ENCODE measurements at places on chromosomes 1 and 21.
A peak's percentile ranks its signal among the peaks of the same experiment; 100 is the strongest.

GRCh38 chr1:8314346-8315280, 3.3 kb upstream of the SLC45A1 start:
- DNase-seq = peak; percentile 79

- DNase-seq = no peak
These were observed 33.2 kb upstream of the FAM163A start for GRCh38 chr1:179709841-179710329.

DNA sequence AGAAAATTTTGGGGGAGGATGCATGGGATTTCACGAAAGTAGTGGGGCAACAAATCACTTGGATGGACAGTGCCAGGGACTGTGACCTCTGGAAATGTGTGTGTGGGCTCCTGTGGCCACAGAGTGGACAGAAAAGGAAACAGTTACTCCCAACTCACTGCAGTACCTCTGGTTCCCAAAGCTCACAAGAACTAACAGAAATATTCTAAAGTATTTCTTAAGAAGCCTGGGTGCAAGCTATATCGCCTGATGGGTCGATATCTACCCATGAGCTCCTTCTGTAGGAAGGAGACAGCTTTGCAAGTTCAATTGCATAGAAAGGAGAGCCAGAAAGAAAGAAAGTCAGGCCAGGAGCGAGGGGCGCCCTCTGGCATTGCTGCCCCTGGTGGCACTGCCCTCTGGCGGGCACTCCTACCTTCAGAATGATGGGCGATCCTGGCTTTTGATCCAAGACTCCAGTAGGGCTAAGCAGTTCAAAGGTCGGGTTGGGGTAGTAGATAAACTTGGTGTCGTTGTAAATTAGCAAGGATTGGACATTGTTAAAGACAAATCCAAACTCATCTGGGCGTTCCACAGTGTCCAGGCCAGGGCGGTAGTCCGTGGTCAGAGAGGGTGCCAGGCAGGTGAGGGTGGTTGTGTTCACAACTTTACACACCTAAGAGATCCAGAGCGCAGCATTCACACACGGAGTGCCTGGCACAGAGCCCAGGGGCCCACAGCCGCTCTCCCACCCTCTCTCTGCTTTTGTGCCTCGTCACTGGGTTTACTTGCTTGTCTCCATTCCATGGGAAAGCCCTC, 134.7 kb upstream of the CD34 start:
- DNase-seq = peak; percentile 13

GRCh38 chr1:47575855-47576757, 138.3 kb downstream of the FOXD2 start:
- peak; percentile 21 for DNase-seq

DNA sequence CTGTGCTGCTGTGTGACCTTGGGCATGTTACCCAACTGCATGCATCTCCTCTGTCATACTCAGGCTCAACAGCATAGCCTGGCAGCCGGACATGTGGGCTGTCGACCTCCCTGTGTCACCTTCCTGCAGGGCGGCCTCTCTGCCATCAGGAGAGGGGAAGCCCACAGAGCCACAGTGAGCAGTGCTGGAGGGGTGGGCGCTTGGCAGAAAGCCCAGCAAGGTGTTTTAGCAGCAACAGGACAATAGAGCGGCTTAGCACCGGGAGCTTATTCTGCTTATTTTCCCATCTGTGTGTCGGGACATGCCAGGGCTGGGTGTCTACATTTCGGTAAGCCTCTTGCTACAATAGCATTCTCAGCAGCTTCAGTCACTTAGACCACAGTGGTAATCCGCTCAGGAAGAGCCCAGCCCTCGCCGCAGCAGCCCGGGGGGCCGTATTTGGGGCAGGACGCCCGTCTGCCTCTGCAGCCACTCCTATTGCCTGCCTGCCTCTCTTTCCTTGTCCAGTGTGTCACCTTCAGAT, 22.8 kb upstream of the CDK18 start:
- no peak for DNase-seq

- DNase-seq = peak; percentile 48
These were observed at the start of gene TMPRSS3 for GRCh38 chr21:42395905-42396651. Gene TMPRSS3 (minus strand): TSS chr21:42396052. CDS start chr21:42395417, 635 bp downstream.

DNA sequence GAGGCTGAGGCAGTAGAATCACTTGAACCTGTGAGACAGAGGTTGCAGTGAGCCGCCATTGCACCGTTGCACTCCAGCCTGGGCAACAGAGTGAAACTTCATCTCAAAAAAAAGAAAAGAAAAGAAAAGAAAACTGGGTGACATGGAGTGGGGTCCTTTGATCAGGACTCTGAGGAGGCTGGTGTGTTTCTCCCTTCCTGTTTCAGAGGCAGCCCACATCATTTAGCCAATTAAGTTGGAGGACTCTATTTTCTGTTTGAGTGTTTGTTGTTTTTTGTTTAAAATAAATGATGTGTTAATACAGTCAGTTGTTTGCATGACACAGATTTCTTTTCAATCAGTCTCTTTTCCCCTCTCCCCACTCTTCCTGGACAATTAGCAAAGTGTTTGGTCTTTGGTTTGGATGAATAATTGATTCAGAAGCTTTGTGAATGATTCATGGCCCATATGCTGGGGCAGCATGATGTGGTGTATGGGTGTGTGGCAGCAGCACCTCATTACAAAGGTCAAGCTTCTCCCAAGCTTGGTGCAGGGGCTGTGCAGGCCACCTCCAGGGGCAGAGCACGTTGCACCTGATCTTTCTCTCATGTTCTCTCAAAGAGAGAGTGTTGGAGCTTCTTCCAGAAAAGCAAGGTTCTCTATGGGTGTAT, 48.8 kb downstream of the CACNA1E start:
- DNase-seq = peak; percentile 14

GRCh38 chr1:166322470-166322869, 155.7 kb upstream of the FAM78B start:
- no peak for DNase-seq

GRCh38 chr1:100438789-100439188, 86.5 kb downstream of the CDC14A start:
- DNase-seq = no peak

- no peak for DNase-seq
These were observed 7.6 kb downstream of the FMN2 start for GRCh38 chr1:240099329-240099728.

- no peak for DNase-seq
These were observed 43.6 kb downstream of the ACP6 start for GRCh38 chr1:147626739-147627138.

GRCh38 chr1:16009030-16009460, 5.0 kb downstream of the SRARP start:
- DNase-seq = peak; percentile 73

DNA sequence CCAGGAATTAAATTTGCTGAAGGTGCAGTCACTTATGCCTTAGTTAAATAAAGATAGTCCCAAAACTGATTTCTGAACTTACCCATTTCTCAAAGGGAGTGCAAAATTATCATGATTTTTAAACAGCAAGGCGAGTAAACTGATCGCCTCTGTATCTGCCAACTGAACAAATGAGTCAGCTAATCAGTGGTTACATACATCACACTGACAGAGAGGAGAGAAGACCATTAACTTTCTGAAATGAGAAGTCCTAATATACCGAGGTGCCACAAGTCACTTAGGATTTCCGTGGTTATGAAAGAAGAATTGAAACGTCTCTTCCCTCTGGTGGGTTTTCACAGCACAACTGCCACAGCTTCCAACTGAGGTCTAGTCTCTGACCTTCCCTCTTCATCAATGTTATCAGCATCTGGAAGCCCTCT, 400.7 kb downstream of the SMYD3 start:
- DNase-seq = no peak

DNA sequence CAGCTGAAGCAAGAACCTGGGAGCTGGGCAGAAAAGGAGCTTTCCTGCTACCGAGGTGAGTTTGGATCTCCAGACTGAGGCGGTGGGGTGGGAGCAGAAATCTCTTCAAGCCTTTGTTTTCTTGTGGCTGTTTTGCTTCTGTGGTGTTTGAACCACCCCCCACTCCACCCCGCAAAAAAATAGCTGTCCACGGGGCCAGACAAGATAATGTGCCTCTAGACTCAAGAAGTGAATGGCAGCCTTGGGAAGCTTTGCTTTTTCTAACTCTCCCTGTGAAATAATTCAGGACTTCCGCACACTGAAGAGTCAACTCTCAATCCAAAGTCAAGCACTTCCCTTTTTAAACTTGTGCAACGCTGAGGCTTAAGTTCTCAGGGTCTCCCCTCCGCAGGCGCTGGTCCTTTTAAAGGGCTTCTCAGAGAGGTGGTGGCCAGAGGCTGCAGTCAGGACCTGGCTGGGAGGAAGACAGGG, 159.6 kb upstream of the COA6 start:
- DNase-seq = no peak

DNA sequence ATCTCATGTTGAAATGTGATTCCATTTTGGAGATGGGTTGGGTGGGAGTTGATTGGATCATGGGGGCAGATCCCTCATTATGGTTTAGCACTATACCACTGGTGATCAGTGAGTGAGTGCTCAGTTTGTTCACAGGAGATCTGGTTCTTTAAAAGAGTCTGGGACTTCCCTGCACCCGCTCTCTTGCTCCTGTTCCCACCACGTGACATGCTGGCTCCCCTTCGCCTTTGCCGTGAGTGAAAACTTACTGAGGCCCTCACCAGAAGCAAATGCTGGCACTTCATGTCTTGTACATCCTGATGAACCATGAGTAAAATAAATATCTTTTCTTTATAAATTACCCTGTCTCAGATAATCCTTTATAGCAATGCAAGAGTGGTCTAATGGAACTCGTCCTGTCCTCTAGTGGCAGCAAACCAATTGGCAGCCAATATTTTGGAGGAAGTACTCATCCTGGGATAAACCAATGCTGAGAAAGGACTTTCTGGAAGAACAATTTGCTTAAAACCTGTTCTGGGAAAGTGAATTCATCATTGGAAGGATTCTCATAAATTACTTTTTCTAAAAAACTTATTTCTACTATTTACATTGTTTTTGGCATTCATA, 27.8 kb upstream of the CYP4A11 start:
- DNase-seq = no peak

- peak; percentile 53 for DNase-seq
These were observed 55.3 kb downstream of the NTPCR start for GRCh38 chr1:233005703-233006102.

- no peak for DNase-seq
These were observed 240.4 kb downstream of the PTGER3 start for GRCh38 chr1:70807088-70807664.

- peak; percentile 91 for DNase-seq
These were observed 17.9 kb downstream of the CLDN14 start for GRCh38 chr21:36461918-36462486.

DNA sequence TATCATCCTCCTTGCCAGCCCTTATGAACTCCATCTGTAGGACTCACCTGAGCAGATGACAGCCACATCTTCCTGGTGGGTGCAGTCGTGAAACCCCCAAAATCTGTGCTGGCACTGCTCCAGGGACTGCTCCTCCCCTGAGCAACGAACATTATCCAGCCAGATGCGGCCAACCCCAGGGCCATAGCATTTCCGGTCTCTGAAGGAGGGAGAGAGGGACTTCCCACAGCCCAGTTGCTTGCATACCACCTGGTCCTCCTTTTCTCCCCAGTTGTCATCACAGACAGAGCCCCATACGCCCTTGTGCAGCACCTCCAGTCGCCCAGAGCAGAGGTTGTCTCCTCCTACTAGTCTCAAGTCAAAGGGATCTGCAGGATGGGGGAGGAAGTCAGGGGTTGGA, 8.5 kb downstream of the CD5L start:
- no peak for DNase-seq

GRCh38 chr1:229874609-229875008, 192.4 kb upstream of the GALNT2 start:
- DNase-seq = peak; percentile 11

Measured in kidney tubule cell (primary cell).